ENCODE measurements at places on chromosomes 12 and 14.
A peak's percentile ranks its signal among the peaks of the same experiment; 100 is the strongest.

GRCh38 chr12:98744680-98745079 is 99.6 kb downstream of the APAF1 start:
- no peak for DNase-seq

GRCh38 chr14:76784881-76785280 is 23.6 kb downstream of the VASH1 start:
- DNase-seq, result peak; percentile 57

GRCh38 chr14:56805992-56806727 is 4.1 kb downstream of the OTX2 start:
- no peak for DNase-seq

- DNase-seq, result no peak
These were observed 128.0 kb downstream of the KCNA5 start for GRCh38 chr12:5171701-5172100.

DNA sequence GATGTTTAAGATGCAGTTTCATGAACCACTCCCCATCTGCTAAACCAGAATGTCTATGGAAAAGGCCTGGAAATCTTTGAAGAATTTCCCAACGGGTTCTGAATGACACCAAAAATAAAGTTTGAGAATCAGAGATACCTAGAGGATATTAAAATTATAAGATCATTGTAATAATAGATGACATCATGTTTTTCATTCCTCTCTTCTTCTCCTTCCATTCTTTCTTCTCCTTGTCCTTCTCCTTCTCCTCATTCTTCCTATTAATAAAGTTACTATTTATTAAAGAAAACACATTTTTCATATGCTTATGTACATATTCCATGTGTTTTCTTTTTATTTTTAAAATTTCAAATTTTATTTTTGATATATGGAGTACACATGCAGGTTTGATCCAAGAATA is 1449.4 kb downstream of the LRFN5 start:
- DNase-seq, result no peak

GRCh38 chr14:30507209-30507608 is 51.7 kb upstream of the G2E3 start:
- no peak for DNase-seq

GRCh38 chr14:54189748-54190354 is 207.0 kb upstream of the CDKN3 start:
- no peak for DNase-seq
